WTC11 (cell line): ENCODE measurements at places on chromosomes 5 and 9.

DNA sequence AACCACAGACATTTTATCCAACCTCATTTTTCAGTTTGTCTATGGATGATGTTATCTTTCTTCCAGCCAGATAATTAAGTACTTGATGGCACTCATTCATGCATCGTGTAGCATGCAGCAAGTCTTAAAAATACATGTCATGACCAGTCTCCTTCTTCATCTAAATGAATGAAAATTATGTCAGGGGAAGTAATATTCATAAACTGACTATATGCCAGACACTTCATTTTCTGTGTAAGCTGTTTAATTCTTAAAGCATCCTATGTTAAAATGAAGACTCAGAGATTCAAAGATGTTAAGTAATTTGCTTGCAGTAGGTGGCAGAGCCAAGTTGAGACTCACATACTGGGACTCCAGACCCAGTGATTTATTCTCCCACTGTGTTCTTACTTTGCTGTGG is 181.7 kb upstream of the CD180 start:
- no peak for DNase-seq

GRCh38 chr9:90307167-90307833 is 335.3 kb downstream of the DIRAS2 start:
- no peak for DNase-seq

DNA sequence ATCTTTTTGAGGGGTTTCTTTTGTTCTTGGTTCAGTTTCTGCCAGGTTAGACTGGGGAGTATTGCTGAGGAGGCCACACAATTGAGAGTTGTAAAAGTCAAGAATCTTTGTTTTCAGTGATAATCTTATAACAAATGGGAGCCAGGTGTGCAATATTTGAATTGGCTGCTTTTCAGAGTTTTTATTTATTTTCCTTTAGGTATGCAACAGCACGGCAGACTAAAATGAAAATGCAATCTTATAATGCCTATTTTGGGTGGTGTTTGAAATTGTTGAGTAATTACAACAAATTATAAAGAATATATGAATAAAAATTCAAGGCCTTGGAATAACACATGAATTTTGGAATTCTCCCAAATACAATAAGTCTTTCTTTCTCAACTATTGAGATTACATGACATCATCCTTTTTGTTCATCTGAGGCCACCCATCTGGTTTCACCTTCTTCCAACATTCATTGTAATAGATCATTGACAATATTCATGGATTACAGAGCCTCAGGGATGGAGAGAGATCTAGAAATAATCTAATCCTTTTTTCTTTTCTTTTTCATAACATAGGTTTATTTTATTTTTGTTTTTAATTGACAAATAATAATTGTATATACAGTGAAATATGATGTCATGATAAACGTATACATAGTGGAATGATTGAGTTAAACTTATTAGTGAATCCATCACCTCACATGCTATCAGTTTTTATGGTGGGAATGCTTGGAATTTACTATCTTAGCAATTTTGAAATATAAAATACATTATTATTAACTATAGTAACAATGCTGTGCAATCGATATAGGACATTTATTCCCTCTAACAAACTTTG is 1061.0 kb downstream of the NR2F1-AS1 start:
- no peak for DNase-seq

DNA sequence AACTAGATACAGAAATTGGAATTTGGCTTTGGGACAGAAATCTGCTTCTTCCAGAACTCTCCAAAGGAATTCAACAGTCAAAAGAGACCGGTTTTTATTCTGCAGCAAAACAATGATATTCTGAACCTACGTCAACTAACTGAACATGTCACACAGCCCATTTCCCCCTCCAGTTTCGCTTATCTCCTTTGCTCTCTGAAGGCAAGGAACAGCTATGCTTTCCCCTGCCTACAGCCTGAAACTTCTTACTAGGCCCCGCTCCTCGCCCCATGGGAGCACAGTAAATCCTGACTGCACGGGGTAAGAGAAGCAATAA is 488 bp downstream of the SKIC3 start:
- no peak for DNase-seq

DNA sequence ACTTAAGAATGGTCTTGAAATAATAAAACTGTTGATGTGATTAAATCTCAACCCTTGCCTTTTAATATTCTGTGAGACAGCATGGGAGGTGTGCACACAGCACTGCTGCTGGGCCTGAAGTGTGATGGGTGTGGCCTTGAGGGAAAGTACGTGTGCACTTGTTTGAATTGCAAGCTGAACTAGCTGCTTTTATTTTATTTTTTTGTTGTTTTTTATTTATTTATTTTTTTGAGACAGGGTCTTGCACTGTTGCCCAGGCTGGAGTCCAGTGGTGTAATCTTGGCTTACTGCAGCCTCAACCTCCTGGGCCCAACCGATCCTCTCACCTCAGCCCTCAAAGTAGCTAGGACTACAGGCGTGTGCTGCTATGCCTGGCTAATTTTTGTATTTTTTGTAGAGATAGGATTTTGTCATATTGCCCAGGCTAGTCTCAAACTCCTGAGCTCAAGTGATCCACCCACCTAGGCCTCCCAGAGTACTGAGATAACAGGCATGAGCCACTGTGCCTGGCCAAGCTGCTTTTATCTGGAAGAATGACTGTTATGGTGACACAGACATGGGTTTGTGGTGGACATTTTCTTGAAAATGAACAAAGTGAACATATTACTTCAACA is 58.9 kb downstream of the GPR107 start:
- no peak for DNase-seq

DNA sequence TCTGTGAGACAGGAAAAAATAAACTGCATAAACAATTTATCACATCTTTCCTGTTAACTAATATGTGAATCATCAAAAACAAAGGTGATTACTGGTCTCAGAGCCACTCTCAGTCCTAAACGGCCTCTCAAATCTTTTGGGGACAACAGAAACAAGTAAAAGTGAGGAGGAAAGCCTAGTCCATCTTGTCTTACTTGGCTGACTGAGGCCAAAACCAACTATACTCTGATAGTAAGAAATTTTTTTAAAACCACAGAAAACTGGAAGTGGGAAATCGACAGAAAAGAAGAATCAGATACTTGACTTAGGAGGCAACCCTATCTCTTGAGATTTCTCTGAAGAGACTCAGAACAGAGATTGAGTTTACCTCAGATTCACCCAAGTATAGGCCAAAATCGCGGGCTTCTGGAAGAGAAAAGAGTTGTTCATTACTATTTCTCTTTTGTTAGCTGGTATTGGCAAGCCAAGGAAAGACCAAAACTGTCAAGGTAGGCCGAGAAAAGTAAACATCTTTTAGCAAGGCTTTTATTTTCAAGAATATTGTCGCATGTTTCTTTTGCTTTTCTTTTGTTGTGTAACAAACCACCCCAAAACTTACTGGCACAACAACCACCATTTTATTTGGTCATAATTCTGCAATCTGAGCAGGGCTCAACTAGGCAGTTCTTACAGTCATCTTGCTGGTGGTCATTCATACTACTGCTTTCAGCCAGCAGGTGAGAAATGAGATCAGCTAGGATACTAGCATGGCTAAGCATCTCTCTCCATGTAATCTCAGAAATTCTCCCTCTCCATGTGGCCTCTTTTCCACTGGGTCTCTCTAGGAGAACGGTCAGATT is 46.1 kb downstream of the RFX3 start:
- DNase-seq = no peak

- DNase-seq = peak; percentile 81
Observed at GRCh38 chr9:22446589-22446949, at the start of gene DMRTA1. DMRTA1 (plus strand) TSS chr9:22446824; CDS start chr9:22447066, 242 bp downstream.

DNA sequence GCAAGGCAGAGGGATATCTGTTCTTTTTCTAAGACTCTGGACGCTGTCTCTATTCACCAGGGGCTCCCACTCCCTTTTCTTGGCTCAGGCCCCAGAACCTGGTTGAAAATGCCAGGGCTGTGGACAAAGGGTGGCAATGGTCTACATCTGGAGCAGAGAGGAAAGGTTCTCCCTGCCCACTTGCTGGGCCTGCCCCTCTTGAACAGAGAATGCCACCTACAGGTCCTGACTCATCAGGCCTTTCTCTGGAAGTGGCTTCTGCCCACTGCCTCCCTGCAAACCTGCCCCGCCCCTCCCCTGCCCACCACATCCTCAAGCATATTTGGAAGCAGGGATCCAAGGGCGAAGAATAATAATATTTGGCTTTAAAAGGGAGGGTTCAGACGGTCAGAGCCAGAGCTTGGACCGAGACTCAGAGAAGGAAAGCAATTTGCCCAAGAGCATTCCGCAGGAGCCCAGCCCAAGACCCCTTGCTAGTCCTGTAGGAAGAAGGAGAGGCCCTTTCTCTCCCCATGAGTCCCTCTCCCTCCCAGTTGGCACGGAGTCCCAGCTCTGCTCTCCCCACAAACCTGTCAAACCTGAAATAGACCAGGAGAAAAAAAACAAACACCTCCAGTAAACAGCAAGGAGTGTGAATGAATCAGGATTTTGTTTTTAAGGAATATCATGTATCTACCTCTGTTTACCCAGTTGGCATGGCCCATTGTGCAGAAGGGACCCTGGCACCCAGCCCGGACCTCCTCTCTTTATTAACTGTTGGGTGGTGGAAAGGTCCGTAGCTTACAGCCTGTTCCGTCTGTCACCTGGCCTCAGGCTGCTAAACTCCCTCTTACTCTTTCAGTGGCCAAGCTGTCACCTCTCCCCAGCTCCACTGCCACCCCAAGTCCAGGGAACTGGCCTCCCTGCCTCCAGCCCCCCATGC is 37.7 kb upstream of the STXBP1 start:
- DNase-seq = no peak

DNA sequence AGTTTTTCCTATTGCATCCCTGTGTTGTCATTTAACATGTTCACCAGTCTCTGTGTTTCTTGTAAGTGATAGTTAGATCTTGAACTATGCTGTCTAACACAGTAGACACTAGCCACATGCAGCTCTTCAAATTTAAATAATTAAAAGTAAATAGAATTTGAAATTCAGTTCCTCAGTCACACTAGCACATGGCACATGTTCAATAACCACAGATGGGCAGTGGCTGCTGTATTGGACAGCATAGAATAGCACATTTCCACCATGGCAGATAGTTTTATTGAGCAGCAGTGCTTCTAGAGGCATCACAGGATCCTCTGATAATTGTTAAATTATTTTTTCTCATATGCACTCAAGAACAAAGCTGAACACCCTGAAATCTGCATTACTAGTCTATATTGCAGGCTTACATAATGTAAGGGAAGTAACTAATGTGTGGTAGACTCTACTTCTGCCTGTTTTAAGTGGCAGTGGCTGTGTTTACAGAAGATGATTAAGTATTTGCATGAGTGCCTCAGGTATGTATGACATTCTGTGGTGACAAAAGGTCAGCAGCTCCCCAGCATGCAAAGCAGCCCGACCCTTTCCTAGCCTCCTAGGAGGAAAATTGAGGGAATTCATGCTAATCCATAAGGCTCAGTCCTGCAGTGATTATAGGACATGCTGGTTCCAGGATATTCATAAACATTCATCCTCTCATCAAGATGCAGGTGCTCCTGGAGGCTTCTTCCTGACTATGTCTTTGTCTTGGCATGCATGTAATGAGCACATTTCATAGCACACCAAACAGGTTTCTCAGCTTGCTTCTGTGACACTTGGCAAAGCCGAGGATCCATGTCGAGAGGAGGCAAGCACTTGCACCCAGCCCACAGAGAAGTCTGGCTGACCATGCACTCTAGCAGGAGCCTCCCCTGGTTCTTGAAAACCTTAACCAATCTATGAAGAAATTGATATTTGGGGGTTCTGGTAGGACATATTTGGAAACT is 45.5 kb downstream of the SH3RF2 start:
- DNase-seq = no peak

DNA sequence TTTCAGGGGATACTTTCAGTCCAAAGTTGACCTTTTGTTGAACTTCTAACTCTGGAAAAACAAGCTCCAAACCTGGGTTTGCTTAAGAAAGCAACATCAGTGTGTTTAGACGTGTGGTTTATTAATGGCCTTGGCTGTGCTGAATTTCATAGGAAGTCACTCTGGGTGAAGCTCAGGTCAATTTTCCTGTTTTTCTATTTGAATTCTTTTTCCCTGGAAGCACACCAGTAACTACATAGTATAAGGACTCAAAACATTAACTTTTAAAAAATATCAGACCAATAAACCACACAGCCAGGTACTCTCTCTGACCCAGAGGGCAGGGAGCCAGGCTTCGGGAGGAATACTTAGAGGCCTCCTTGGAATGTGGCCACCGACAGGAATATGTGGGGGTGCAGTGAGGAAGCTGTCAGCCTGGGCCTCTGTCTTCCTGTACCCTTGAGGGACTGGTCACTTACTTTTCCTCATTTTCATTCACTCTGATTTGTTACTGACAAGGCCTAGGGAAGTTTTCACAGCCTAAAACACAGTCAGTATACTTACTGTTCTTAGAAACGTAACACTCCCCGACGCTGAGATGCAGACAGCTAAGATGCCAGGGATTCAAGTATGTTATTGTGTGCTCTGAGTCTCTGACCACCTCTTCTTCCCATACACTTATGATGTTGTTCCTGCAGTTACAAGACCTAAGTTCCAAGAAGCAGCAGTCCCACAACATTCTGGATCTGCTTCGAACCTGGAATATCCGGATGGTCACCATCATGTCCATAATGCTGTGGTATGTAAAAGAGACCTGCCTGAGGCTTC is 18.9 kb downstream of the SLC22A5 start:
- no peak for DNase-seq

- DNase-seq = no peak
Observed at GRCh38 chr9:129547063-129547462, 73.8 kb downstream of the C9orf50 start.

- no peak for DNase-seq
Observed at GRCh38 chr9:134551644-134552348, 89.8 kb upstream of the COL5A1 start.

GRCh38 chr5:39569857-39570256 is 145.1 kb upstream of the DAB2 start:
- no peak for DNase-seq

DNA sequence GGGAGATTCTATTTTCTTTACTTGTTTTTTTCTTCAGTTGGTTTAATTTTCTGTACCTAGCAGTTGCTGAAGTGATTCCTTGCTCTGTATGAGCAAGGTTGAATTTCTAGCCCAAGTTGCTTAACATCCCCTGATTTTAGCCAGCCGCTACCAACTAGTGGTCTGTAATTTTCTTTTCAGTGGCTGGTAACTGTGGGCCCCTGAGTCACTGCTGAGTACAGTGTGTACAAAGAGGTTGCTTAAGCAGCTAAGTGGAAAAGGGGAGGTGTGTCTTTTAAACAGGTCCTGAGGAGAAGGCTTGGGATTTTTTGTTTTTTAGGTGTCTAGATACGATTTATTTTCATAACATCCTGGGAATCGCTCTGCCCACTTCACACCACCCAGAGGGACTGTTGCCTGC is 254.7 kb downstream of the NR3C1 start:
- DNase-seq = no peak

DNA sequence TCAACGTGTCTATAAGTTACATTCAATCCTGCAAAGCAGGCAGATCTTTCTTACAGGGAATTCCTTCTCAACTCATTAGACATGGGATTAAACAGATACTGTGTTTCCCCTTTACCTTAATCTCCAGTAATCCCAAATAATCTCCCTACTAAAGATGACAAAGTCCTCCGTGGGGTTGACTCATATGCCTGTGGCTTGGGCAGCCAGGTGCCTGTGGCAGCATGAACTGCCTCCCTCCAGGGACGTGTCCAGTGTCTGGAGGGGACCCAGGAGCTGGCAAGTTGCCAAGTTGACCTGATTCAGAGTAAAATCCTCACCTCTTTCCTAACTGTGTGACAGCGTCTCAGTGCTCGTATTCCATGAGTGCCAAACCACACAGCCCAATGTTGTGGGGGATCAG is 94.6 kb upstream of the PTCH1 start:
- no peak for DNase-seq
